ENCODE measurements at places on chromosomes 5 and 9. TPM values are rescaled to one million over a fixed set of nuclear protein-coding genes. Genes with fewer than 3 reads are reported as not detected.
A peak's percentile ranks its signal among the peaks of the same experiment; 100 is the strongest.

GRCh38 chr5:35274839-35275509, 44.7 kb upstream of the PRLR start:
- no peaks in the 10 kb centered on the region for H3K27me3 ChIP-seq
- DNase-seq: no peak
- no peak overlapping the region for H3K27ac ChIP-seq

- no peak for DNase-seq
- H3K27me3 ChIP-seq: no peaks in the 10 kb centered on the region
- peak overlapping the region; percentile 91 for H3K4me3 ChIP-seq
- H3K27ac ChIP-seq: peak overlapping the region; percentile 99
These were observed 1.8 kb downstream of the PDLIM4 start for GRCh38 chr5:132259069-132259851.

GRCh38 chr9:75664597-75664996, 225.9 kb upstream of the PCSK5 start:
- H3K27ac ChIP-seq: no peak overlapping the region
- DNase-seq: no peak
- H3K4me1 ChIP-seq: no peaks in the 10 kb centered on the region
- no peaks in the 10 kb centered on the region for H3K27me3 ChIP-seq
- H3K4me3 ChIP-seq: no peak overlapping the region
- no peaks in the 10 kb centered on the region for H3K36me3 ChIP-seq

DNA sequence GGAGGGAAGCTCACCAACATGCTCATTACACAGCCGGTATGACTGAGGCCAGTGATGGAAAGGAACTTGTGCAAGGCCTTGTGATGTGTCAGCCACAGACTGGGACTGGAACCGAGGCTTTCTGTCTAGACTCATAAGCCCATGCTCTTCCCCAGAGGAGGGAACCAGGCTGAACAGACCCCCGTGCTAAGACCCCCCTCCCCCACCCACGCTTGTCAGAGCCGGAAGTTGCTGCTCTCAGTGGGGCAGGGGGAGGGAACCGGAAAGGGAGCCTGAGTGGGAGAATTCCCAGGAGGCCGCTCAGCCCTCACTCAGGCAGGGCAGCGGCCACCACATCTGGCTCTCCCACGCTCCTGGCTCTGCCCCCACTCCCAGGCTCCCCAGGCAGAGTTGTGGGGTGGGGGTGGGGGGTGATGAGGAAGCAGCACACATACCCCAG, 4.1 kb upstream of the PDGFRB start:
- H3K27ac ChIP-seq: peak overlapping the region; percentile 85
- H3K27me3 ChIP-seq: no peaks in the 10 kb centered on the region
- peaks cover 80% of the 10 kb centered on the region for H3K4me1 ChIP-seq
- no peak overlapping the region for H3K4me3 ChIP-seq
- DNase-seq: no peak

The GIN1 gene
- 4.4 TPM for total RNA-seq

DNA sequence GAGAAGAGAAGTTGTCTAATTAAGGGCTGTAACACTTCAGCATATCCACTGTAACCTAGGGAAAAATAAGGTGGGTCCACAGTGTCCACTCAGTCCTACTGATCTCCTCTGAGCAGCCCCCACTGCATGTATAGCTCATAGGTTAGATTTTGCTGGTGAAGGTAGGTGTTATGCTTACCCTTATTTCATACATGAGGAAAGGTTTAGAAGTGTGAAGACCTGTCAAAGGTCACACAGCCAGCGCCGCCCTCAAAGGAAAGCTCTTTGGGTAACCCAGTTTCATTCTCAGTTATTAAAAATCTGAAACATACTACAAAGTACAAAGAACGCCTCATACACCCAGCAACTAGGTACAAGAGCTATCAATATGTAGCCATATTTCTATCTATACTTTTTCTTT, 87.2 kb downstream of the TLE4 start:
- H3K36me3 ChIP-seq: no peaks in the 10 kb centered on the region
- H3K4me3 ChIP-seq: no peak overlapping the region
- DNase-seq: no peak
- H3K4me1 ChIP-seq: peaks cover 26% of the 10 kb centered on the region

- DNase-seq: peak; percentile 93
- no peaks in the 10 kb centered on the region for H3K36me3 ChIP-seq
- no peaks in the 10 kb centered on the region for H3K27me3 ChIP-seq
- H3K4me3 ChIP-seq: no peak overlapping the region
- H3K27ac ChIP-seq: peak overlapping the region; percentile 66
These were observed 66.9 kb downstream of the CTSL start for GRCh38 chr9:87792831-87793288.

The PCDHB4 gene
- 3.0 TPM for total RNA-seq

DNA sequence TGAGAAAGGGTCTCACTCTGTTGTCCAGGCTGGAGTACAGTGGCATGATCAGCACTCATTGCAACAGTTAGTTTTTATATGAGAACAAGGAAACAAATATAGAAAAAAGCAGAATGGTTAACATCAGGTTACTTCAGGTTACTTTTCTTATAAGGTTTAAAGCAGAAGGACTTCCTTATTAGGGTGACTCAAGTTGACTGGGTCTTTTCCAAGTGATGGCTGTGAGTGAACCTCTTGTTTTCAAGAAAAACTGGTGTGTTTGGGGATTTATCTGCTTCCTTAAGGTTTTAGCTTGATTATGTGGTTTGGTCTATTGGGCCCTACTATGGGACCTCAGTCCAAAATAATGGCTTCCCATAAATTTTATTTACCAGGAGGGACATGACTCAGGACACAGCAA, 99.2 kb downstream of the ARRDC3 start:
- no peak overlapping the region for H3K4me3 ChIP-seq
- H3K27ac ChIP-seq: peak overlapping the region; percentile 12
- no peaks in the 10 kb centered on the region for H3K27me3 ChIP-seq
- no peaks in the 10 kb centered on the region for H3K36me3 ChIP-seq
- peaks cover 44% of the 10 kb centered on the region for H3K4me1 ChIP-seq
- no peak for DNase-seq

GRCh38 chr9:109063760-109064159, 50.5 kb upstream of the CTNNAL1 start:
- no peak overlapping the region for H3K27ac ChIP-seq
- DNase-seq: no peak
- H3K4me3 ChIP-seq: no peak overlapping the region
- H3K36me3 ChIP-seq: peaks cover 78% of the 10 kb centered on the region
- no peaks in the 10 kb centered on the region for H3K4me1 ChIP-seq
- H3K27me3 ChIP-seq: no peaks in the 10 kb centered on the region

DNA sequence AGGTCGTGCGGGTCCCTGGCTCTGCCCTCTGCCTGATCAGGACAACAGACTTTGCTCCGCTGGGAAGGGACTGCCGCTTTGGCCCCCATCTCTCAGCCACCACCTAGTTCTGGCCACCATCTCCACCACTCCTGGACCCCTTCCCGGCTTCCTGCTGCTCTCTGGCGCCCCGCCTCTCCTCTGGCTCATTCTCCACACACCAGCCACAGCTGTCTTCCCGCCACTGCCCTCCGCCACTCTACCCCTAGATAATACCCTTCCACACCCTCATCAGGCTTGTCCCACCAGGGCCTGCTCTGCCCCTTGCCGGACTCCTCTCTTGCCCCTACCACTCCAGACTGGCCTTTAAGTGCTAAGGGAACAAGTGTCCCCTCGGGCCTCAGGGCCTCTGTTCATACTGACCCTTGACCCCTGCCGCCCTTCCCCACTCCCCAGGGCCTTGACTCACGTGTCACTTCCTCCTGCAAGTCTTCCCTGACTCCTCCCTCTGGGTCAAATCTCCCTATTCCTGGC, 3.0 kb upstream of the CDX1 start:
- H3K27ac ChIP-seq: peak overlapping the region; percentile 67
- peaks cover 8% of the 10 kb centered on the region for H3K27me3 ChIP-seq
- peaks cover 30% of the 10 kb centered on the region for H3K4me1 ChIP-seq
- H3K4me3 ChIP-seq: no peak overlapping the region

GRCh38 chr5:149811453-149811852, 81.3 kb downstream of the PPARGC1B start:
- no peaks in the 10 kb centered on the region for H3K27me3 ChIP-seq
- no peaks in the 10 kb centered on the region for H3K36me3 ChIP-seq
- peaks cover 41% of the 10 kb centered on the region for H3K4me1 ChIP-seq
- H3K4me3 ChIP-seq: no peak overlapping the region
- no peak overlapping the region for H3K27ac ChIP-seq

The CSF2 gene
- not detected for total RNA-seq

DNA sequence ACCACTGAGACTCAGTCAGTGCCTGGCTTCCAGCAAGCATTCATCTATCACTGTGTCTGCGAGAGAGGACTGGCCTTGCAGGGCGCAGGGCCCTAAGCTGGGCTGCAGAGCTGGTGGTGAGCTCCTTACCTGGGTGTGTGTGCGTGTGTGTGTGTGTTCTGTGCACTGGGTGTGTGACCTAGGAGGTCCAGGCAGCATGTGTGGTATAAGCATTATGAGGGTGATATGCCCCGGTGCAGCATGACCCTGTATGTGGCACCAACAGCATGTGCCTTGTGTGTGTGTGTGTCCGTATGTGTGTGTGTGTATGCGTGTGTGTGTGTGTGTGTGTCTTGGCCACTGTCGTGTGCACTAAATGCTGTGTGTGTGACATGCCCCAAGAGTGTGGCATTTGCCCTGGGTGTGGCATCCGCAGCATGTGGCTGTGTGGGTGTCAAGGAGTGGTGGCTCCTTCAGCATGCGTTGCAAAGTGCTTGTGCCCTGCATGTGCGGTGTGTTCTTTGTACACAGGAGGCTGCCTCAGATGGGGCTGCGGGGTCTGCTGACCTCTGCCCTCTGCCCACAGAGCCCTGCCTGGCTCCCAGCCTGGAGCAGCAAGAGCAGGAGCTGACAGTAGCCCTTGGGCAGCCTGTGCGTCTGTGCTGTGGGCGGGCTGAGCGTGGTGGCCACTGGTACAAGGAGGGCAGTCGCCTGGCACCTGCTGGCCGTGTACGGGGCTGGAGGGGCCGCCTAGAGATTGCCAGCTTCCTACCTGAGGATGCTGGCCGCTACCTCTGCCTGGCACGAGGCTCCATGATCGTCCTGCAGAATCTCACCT, 3.3 kb downstream of the FGFR4 start:
- H3K4me1 ChIP-seq: peaks cover 47% of the 10 kb centered on the region
- no peak overlapping the region for H3K4me3 ChIP-seq
- DNase-seq: no peak
- H3K27ac ChIP-seq: no peak overlapping the region
- H3K36me3 ChIP-seq: no peaks in the 10 kb centered on the region

GRCh38 chr9:125172031-125172755, 17.4 kb downstream of the PPP6C start:
- no peaks in the 10 kb centered on the region for H3K27me3 ChIP-seq
- H3K4me3 ChIP-seq: no peak overlapping the region
- H3K27ac ChIP-seq: peak overlapping the region; percentile 5
- DNase-seq: no peak
- H3K36me3 ChIP-seq: peaks cover 35% of the 10 kb centered on the region

The CTSL gene
- total RNA-seq: 387 TPM

GRCh38 chr9:89346696-89347095, 28.4 kb downstream of the SECISBP2 start:
- H3K4me3 ChIP-seq: no peak overlapping the region
- H3K27me3 ChIP-seq: no peaks in the 10 kb centered on the region
- H3K36me3 ChIP-seq: peaks cover 100% of the 10 kb centered on the region
- H3K27ac ChIP-seq: no peak overlapping the region
- DNase-seq: peak; percentile 79

DNA sequence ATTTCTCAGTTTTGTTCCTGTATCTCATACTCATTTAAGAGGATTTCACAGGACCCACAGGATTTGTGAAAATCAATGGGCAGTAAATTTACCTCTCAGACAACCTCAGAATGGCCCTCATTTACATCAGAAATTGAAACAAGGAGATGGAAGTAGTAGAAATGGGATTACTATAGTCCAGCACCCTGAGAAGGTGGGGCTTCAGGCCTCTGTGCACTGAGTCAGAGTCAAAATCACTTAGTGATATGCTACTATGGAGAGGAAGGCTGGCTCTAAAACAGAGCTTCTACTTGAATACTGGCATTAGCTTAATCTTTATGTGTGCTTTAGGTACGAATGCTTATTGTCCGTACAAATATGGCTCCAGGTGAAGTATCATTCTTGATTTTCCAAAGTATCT, 159.3 kb downstream of the CEP120 start:
- H3K4me1 ChIP-seq: no peaks in the 10 kb centered on the region
- H3K27me3 ChIP-seq: no peaks in the 10 kb centered on the region
- no peaks in the 10 kb centered on the region for H3K36me3 ChIP-seq
- no peak for DNase-seq

GRCh38 chr9:13412331-13412730, 132.8 kb upstream of the MPDZ start:
- no peak overlapping the region for H3K4me3 ChIP-seq
- no peaks in the 10 kb centered on the region for H3K27me3 ChIP-seq

DNA sequence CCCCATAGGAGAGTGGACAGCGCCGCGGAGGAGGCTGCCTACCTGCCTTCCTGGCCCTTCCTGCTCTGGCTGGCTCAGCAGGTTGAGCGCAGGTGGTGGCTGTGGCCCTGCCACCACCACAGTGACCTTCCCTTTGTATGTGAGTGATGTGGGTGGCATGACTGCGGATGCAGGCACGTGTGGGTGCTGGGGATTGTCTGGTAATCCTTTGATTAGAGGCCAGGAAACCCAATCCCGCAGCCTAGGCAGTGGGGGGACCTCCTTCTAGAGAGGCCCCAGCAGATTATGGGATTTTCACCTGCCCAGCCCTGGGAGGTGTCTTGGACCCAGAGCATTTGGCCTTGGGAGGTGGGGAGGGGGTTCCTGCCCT, 16.5 kb downstream of the RXRA start:
- no peaks in the 10 kb centered on the region for H3K36me3 ChIP-seq
- peaks cover 98% of the 10 kb centered on the region for H3K4me1 ChIP-seq
- no peak overlapping the region for H3K4me3 ChIP-seq
- DNase-seq: no peak
- H3K27me3 ChIP-seq: no peaks in the 10 kb centered on the region

DNA sequence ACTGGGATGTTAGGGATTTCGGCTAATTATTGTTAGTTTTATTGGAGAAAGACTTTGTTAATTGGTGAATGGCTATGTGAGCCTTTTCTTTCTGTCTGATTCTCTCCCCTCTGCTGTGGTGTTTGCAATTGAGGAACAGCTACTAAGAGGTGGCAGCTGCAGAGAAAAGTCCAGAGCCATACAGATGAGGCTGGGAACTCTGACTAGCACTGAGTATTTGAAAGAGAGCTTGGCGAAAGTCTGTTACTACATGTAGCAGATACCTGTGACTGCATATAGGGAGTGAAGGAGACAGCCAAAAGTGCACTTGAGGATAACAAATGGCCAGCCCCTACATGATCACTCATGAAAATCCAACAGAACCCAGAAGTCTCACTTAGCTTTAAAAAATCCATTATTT, 44.3 kb upstream of the HSPB3 start:
- no peak overlapping the region for H3K4me3 ChIP-seq
- no peak overlapping the region for H3K27ac ChIP-seq
- DNase-seq: no peak

GRCh38 chr5:173014671-173015070, 31.1 kb downstream of the ATP6V0E1 start:
- H3K4me1 ChIP-seq: peaks cover 65% of the 10 kb centered on the region
- H3K27me3 ChIP-seq: no peaks in the 10 kb centered on the region
- no peak for DNase-seq
- H3K36me3 ChIP-seq: no peaks in the 10 kb centered on the region
- no peak overlapping the region for H3K27ac ChIP-seq
- no peak overlapping the region for H3K4me3 ChIP-seq

Data from esophagus muscularis mucosa (tissue), 4 donors.